ENCODE measurements at places on chromosomes 11 and 22. TPM values are rescaled to one million over a fixed set of nuclear protein-coding genes. Genes with fewer than 3 reads are reported as not detected.

The RAB36 gene
- 1.3 TPM for polyA plus RNA-seq

The ARHGAP42 gene
- 0.69 TPM for polyA plus RNA-seq

The HEPHL1 gene
- 0.03 TPM for polyA plus RNA-seq

The CRYBB1 gene
- polyA plus RNA-seq, result not detected

The B3GAT1 gene
- polyA plus RNA-seq, result not detected

The IGSF9B gene
- polyA plus RNA-seq, result 0.06 TPM

The BRSK2 gene
- polyA plus RNA-seq, result not detected

The SMIM35 gene
- not detected for polyA plus RNA-seq

The WNT11 gene
- polyA plus RNA-seq, result not detected

The PRR5L gene
- polyA plus RNA-seq, result 0.90 TPM

The MAP6 gene
- polyA plus RNA-seq, result not detected

The RPS19BP1 gene
- 181 TPM for polyA plus RNA-seq

The WNT7B gene
- not detected for polyA plus RNA-seq

The OR2AT4 gene
- polyA plus RNA-seq, result not detected

The CYTH4 gene
- polyA plus RNA-seq, result 12.4 TPM

The TMEM45B gene
- polyA plus RNA-seq, result not detected

The IL18 gene
- 0.13 TPM for polyA plus RNA-seq

The SOX6 gene
- 0.71 TPM for polyA plus RNA-seq

The FGF19 gene
- polyA plus RNA-seq, result not detected

The CEND1 gene
- polyA plus RNA-seq, result 13.2 TPM

The EFCAB6 gene
- polyA plus RNA-seq, result 0.31 TPM

All from GM12878 (cell line).